ENCODE measurements at places on chromosomes 5 and 9.

- no peak overlapping the region for H3K27ac ChIP-seq
- no peaks in the 10 kb centered on the region for H3K27me3 ChIP-seq
- no peak overlapping the region for H3K4me3 ChIP-seq
- H3K36me3 ChIP-seq, result peaks cover 45% of the 10 kb centered on the region
Observed at GRCh38 chr5:79663212-79663611, 26.4 kb upstream of the CMYA5 start.

- peak overlapping the region; percentile 81 for H3K27ac ChIP-seq
- H3K36me3 ChIP-seq, result no peaks in the 10 kb centered on the region
- no peak for DNase-seq
Observed at GRCh38 chr5:81825237-81825636, 74.3 kb upstream of the SSBP2 start.

- H3K27ac ChIP-seq, result no peak overlapping the region
- peaks cover 7% of the 10 kb centered on the region for H3K27me3 ChIP-seq
- H3K4me1 ChIP-seq, result no peaks in the 10 kb centered on the region
- H3K4me3 ChIP-seq, result no peak overlapping the region
- peak; percentile 7 for DNase-seq
Observed at GRCh38 chr5:174292348-174292747, 246.8 kb downstream of the NSG2 start.

GRCh38 chr5:56696900-56697299, 118.4 kb upstream of the MAP3K1 start:
- no peaks in the 10 kb centered on the region for H3K36me3 ChIP-seq
- peak overlapping the region; percentile 71 for H3K27ac ChIP-seq
- no peaks in the 10 kb centered on the region for H3K27me3 ChIP-seq
- no peak for DNase-seq
- H3K4me1 ChIP-seq, result peaks cover 42% of the 10 kb centered on the region

- peaks cover 2% of the 10 kb centered on the region for H3K27me3 ChIP-seq
- no peak for DNase-seq
- H3K4me3 ChIP-seq, result peak overlapping the region; percentile 10
- no peaks in the 10 kb centered on the region for H3K36me3 ChIP-seq
- peaks cover 32% of the 10 kb centered on the region for H3K4me1 ChIP-seq
Observed at GRCh38 chr5:14816999-14817761, 54.4 kb downstream of the ANKH start.

DNA sequence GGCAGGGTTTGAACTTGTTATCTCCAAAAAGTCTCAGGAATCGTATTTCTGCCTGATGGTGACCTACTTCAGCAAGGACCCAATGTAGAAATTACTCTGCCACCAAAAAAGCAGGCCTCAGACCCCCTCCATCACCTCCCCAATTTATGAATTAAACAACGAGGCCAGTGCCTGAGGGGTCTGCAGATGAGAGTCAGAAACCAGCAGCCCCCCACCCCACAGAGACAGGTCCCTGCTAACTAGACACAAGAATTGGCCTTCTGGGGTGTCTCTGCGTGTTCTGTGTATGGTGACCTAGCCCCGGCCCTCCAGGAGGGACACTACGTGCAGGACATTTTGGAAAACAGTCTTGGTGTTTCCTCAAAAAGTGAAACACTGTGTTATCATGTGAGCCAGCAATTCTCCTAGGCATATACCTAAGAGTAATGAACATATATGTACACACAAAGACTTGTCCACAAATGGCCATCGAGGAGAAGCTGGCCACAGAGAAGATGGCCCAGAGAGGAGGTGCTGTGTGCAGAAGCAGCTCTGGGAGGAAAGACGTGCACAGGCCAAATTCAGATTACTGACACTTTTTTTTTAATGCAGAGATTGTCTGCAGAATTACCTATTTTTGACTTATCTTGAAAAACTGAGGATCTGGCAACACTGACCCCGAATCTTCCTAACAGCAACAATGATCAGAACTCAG, 93.8 kb downstream of the ADAMTS2 start:
- H3K36me3 ChIP-seq, result no peaks in the 10 kb centered on the region
- H3K4me3 ChIP-seq, result no peak overlapping the region
- no peaks in the 10 kb centered on the region for H3K4me1 ChIP-seq
- H3K27ac ChIP-seq, result no peak overlapping the region
- H3K27me3 ChIP-seq, result no peaks in the 10 kb centered on the region

GRCh38 chr5:4862500-4862899, 277.6 kb upstream of the ADAMTS16 start:
- H3K4me3 ChIP-seq, result no peak overlapping the region
- no peaks in the 10 kb centered on the region for H3K27me3 ChIP-seq
- peaks cover 1% of the 10 kb centered on the region for H3K4me1 ChIP-seq
- no peak for DNase-seq
- H3K27ac ChIP-seq, result no peak overlapping the region

GRCh38 chr5:138654281-138654867, 79.2 kb upstream of the HSPA9 start:
- no peak overlapping the region for H3K27ac ChIP-seq
- no peaks in the 10 kb centered on the region for H3K36me3 ChIP-seq
- H3K4me3 ChIP-seq, result no peak overlapping the region
- no peaks in the 10 kb centered on the region for H3K27me3 ChIP-seq
- no peak for DNase-seq
- H3K4me1 ChIP-seq, result peaks cover 3% of the 10 kb centered on the region

DNA sequence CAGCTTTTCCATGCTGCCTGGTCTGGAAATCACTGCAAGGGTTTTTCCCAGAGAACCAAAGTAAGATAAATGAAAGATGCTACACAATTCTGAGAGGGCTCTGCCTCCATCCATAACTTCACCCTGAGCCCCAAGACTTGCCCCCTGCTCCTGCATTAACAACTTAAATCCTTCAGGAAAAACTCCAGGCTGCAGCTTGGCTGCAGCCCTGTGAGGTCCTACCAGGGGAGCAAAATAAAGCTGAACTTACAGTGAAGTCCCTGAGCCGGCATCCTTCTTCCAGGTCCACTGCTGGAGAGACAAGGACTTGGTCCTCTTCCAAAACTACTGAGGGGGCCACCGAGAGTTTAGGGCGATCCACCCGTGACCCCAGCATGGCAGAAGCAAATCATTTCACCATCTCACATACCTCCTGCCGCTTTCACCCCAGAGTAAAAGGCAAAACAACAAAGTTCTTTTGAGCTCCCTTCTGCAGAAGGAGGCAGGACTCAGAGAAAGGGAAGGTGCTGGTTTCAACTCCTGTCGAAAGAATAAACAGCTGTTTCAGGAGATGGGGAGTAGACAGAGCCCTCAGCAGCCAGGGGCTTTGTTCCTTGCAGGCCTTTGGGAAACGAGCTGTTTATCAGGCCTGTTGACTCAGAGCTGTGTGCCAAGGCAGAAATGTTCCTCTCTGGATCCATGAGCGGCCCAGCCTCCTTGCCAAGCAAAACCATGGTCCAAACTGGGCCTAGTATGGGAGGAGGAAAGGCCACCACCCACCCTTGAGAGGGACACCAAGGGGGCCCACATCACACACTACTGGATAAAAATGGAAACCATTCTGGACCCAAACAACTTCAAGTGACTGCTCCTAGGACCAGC, 20.6 kb downstream of the GGTA1 start:
- no peak overlapping the region for H3K27ac ChIP-seq
- H3K4me3 ChIP-seq, result no peak overlapping the region
- peaks cover 33% of the 10 kb centered on the region for H3K27me3 ChIP-seq

- peaks cover 37% of the 10 kb centered on the region for H3K4me1 ChIP-seq
- no peaks in the 10 kb centered on the region for H3K27me3 ChIP-seq
- H3K36me3 ChIP-seq, result no peaks in the 10 kb centered on the region
- H3K27ac ChIP-seq, result peak overlapping the region; percentile 79
- no peak overlapping the region for H3K4me3 ChIP-seq
- DNase-seq, result no peak
Observed at GRCh38 chr9:35928591-35929452, 19.5 kb downstream of the SPAAR start.

- no peaks in the 10 kb centered on the region for H3K36me3 ChIP-seq
- DNase-seq, result no peak
- H3K27ac ChIP-seq, result no peak overlapping the region
- no peaks in the 10 kb centered on the region for H3K4me1 ChIP-seq
- no peak overlapping the region for H3K4me3 ChIP-seq
Observed at GRCh38 chr5:174344335-174344734, 298.8 kb downstream of the NSG2 start.

DNA sequence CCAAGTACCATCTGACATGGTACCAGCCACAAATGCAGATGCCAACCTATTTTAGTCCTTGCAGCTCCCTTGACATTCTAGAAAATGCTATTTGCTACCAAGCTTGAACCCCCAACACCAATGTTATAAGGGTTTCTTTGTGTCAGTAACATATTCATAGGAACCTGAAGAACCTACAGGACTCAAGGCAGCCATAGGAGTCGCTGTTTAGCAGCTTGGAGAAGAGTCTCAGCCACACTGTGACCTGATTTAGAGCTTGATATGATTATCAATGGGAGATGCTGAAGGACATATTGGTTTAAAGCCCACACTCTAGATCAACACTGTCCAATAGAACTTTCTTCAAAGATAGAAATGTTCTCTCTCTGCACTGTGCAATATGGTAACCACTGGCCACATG, 6.4 kb upstream of the ZFR start:
- no peak overlapping the region for H3K4me3 ChIP-seq
- H3K36me3 ChIP-seq, result no peaks in the 10 kb centered on the region
- peaks cover 1% of the 10 kb centered on the region for H3K4me1 ChIP-seq
- H3K27me3 ChIP-seq, result peaks cover 8% of the 10 kb centered on the region
- H3K27ac ChIP-seq, result no peak overlapping the region

GRCh38 chr5:41275813-41276512, 62.6 kb upstream of the C6 start:
- H3K27me3 ChIP-seq, result peaks cover 2% of the 10 kb centered on the region
- H3K36me3 ChIP-seq, result no peaks in the 10 kb centered on the region
- no peaks in the 10 kb centered on the region for H3K4me1 ChIP-seq
- no peak for DNase-seq

DNA sequence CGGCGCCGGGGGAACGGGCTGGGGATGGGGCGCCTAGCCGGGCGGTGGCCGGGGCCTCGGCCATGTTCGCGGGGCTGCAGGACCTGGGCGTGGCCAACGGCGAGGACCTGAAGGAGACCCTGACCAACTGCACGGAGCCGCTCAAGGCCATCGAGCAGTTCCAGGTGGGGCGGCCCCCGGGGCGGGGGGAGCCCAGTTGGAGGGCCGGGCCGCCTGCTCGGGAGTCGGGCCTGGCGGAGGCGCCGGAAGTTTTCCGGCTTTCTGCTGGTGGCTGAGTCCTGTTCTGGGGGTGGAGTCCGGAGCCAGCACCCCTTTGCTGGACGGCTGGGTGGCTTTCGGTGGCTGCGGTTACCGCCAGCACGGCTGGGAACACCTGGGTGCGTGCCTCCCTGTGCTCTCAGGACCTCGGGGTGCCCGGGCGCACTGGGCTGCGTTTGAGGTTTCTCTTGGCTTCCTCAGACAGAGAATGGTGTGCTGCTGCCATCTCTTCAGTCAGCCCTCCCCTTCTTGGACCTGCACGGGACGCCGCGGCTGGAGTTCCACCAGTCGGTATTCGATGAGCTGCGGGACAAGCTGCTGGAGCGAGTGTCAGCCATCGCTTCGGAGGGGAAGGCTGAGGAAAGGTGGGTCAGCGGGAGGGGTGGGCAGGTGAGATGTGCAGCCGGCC, 454 bp downstream of the NELFB start:
- no peak for DNase-seq
- H3K4me1 ChIP-seq, result peaks cover 15% of the 10 kb centered on the region
- no peaks in the 10 kb centered on the region for H3K36me3 ChIP-seq
- peak overlapping the region; percentile 41 for H3K27ac ChIP-seq

- no peaks in the 10 kb centered on the region for H3K27me3 ChIP-seq
- no peak overlapping the region for H3K27ac ChIP-seq
- no peak overlapping the region for H3K4me3 ChIP-seq
- H3K36me3 ChIP-seq, result peaks cover 2% of the 10 kb centered on the region
Observed at GRCh38 chr5:168833936-168834335, 254.8 kb upstream of the PANK3 start.

- no peaks in the 10 kb centered on the region for H3K36me3 ChIP-seq
- no peaks in the 10 kb centered on the region for H3K4me1 ChIP-seq
- H3K27ac ChIP-seq, result no peak overlapping the region
- no peaks in the 10 kb centered on the region for H3K27me3 ChIP-seq
- no peak for DNase-seq
Observed at GRCh38 chr5:24623031-24623430, 21.7 kb downstream of the CDH10 start.

DNA sequence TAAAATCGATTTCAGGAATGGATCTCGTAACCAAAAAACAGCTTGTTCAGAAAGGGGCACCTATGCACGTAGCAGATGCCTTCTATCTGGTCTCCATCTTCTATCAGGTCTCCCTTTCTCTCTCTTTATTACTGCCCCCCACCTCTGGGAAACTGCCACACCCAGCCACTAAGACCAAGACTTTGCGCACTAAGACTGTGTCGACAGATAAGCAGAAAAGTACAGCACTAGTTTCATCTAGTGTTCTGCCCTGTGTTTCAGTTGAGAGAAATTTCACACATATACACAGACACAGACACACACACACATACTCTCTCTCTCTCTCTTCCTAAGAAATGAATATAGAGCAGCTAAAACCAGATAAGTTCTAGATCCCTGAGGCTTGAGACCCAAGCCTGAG, 210.1 kb upstream of the MAP3K1 start:
- H3K27ac ChIP-seq, result no peak overlapping the region
- H3K4me3 ChIP-seq, result no peak overlapping the region
- H3K4me1 ChIP-seq, result peaks cover 50% of the 10 kb centered on the region
- DNase-seq, result no peak
- H3K36me3 ChIP-seq, result no peaks in the 10 kb centered on the region

GRCh38 chr5:109707531-109707930, 17.8 kb downstream of the MAN2A1 start:
- peaks cover 30% of the 10 kb centered on the region for H3K4me1 ChIP-seq
- DNase-seq, result no peak
- peaks cover 2% of the 10 kb centered on the region for H3K36me3 ChIP-seq

GRCh38 chr9:137372693-137373610, 50.0 kb downstream of the EXD3 start:
- peaks cover 2% of the 10 kb centered on the region for H3K36me3 ChIP-seq
- H3K4me1 ChIP-seq, result no peaks in the 10 kb centered on the region
- DNase-seq, result no peak

GRCh38 chr5:73222173-73222572, 49.2 kb downstream of the TMEM174 start:
- H3K4me3 ChIP-seq, result no peak overlapping the region
- peaks cover 6% of the 10 kb centered on the region for H3K4me1 ChIP-seq
- no peak for DNase-seq
- H3K36me3 ChIP-seq, result no peaks in the 10 kb centered on the region
- H3K27ac ChIP-seq, result no peak overlapping the region
- H3K27me3 ChIP-seq, result peaks cover 20% of the 10 kb centered on the region

DNA sequence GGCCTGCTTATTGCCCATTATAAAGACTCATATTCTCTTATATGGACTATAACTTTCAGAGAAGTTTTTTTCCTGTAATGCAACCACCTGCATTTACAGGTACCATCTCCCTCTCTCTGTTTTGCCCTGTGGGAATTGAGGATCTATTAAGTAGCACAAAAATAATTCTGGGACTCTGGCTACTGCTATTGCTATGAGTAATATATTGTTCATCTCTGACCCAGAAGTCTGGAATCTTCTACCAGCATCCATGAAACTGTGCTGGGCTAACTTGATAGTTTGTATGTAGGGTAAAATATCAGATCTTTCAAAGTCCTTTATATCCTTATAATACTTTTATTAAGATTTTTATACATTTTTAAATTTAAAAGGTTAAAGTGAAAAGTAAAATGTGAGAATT, 607.2 kb downstream of the EFNA5 start:
- no peaks in the 10 kb centered on the region for H3K27me3 ChIP-seq
- no peaks in the 10 kb centered on the region for H3K36me3 ChIP-seq
- peaks cover 14% of the 10 kb centered on the region for H3K4me1 ChIP-seq
- no peak overlapping the region for H3K4me3 ChIP-seq
- no peak overlapping the region for H3K27ac ChIP-seq
